ENCODE measurements at places on chromosomes 3 and 15.

- DNase-seq, result no peak
Observed at GRCh38 chr15:68646156-68646555, 67.4 kb downstream of the CORO2B start.

GRCh38 chr3:119401503-119402440 lies 61.6 kb downstream of the TMEM39A start:
- no peak for DNase-seq

GRCh38 chr3:120174811-120175539 lies 80.7 kb upstream of the GSK3B start:
- DNase-seq, result no peak

GRCh38 chr15:73968461-73968860 lies 23.6 kb downstream of the STOML1 start:
- DNase-seq, result no peak

DNA sequence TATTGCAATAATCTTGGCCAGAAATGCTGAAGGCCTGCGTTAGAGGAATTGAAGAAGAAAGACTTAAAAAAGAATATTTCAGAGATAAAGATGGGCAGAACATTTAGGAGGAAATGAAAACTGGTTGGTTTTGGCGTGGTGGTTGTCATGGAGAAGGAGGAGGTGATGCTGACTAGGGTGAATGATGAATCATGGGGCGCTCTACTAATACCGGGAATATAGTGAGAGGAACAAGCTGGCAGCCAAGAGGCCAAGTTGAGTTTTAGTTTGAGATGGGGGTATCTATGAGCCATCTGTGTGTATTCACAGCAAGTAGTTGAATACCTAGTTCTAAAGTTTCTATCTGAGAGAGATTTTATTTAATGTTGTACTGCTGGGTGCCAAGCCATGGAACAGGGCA lies 6.8 kb upstream of the GAP43 start:
- no peak for DNase-seq

- no peak for DNase-seq
Observed at GRCh38 chr3:46707601-46708011, 6.4 kb downstream of the TMIE start.

Measured in smooth muscle cell of the brain vasculature (primary cell).